Activated CD4-positive, alpha-beta T cell treated with anti-CD3 and anti-CD28 coated beads, Interleukin-2, amount 10 ng/mL, durations not matched to agents 24 days and 14 days (primary cell): ENCODE measurements at places on chromosomes 7 and 10. TPM values are rescaled to one million over a fixed set of nuclear protein-coding genes. Genes with fewer than 3 reads are reported as not detected.
A peak's percentile ranks its signal among the peaks of the same experiment; 100 is the strongest.

- no peak for DNase-seq
- H3K36me3 ChIP-seq: no peaks in the 10 kb centered on the region
- no peaks in the 10 kb centered on the region for H3K4me1 ChIP-seq
- peaks cover 14% of the 10 kb centered on the region for H3K27me3 ChIP-seq
- no peak overlapping the region for H3K4me3 ChIP-seq
Measured at GRCh38 chr10:132044803-132045202, 20.9 kb upstream of the JAKMIP3 start.

The KLF14 gene
- not detected in 2 replicates for total RNA-seq

GRCh38 chr10:28627102-28627501 lies 50.2 kb upstream of the BAMBI start:
- peaks cover 2% of the 10 kb centered on the region for H3K4me1 ChIP-seq
- no peak overlapping the region for H3K27ac ChIP-seq
- DNase-seq: no peak
- no peak overlapping the region for H3K4me3 ChIP-seq
- H3K36me3 ChIP-seq: peaks cover 3% of the 10 kb centered on the region

- no peaks in the 10 kb centered on the region for H3K27me3 ChIP-seq
- peaks cover 45% of the 10 kb centered on the region for H3K36me3 ChIP-seq
- no peak overlapping the region for H3K4me3 ChIP-seq
- peaks cover 27% of the 10 kb centered on the region for H3K4me1 ChIP-seq
- no peak for DNase-seq
Measured at GRCh38 chr10:102264371-102264770, 19.0 kb downstream of the GBF1 start.

- no peak for DNase-seq
- no peak overlapping the region for H3K4me3 ChIP-seq
- H3K27me3 ChIP-seq: peaks cover 7% of the 10 kb centered on the region
- no peaks in the 10 kb centered on the region for H3K4me1 ChIP-seq
- H3K36me3 ChIP-seq: no peaks in the 10 kb centered on the region
- H3K27ac ChIP-seq: no peak overlapping the region
Measured at GRCh38 chr10:45136256-45136655, 135.5 kb downstream of the ZNF22 start.

DNA sequence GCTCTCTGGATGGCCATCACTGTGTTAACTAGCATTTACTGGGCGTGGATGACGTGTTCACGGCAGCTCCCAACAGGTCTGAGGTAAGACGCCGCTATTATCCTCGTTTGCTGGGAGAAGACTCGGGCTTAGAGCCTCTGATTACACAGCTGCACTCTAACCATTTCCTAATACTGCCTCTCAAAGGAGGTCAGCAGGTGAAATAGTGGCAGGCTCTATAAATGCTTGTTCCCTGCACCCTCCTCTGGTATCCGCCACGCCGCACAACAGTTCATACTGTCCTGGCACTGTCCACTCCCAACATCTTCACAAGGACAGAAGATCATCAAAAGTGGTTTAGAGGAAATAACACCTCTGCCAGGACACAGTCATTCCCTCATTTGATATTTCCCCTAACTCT lies 28.3 kb downstream of the HIPK2 start:
- H3K27me3 ChIP-seq: no peaks in the 10 kb centered on the region
- no peak overlapping the region for H3K27ac ChIP-seq
- peaks cover 6% of the 10 kb centered on the region for H3K36me3 ChIP-seq
- H3K4me1 ChIP-seq: peaks cover 14% of the 10 kb centered on the region
- no peak overlapping the region for H3K4me3 ChIP-seq
- no peak for DNase-seq

- H3K4me3 ChIP-seq: no peak overlapping the region
- DNase-seq: no peak
- H3K4me1 ChIP-seq: no peaks in the 10 kb centered on the region
Measured at GRCh38 chr7:34747176-34747781, 89.3 kb downstream of the NPSR1 start.

The PCLO gene
- total RNA-seq: not detected in 2 replicates

GRCh38 chr10:21300551-21300950 lies 224.9 kb downstream of the SKIDA1 start:
- no peaks in the 10 kb centered on the region for H3K4me1 ChIP-seq

GRCh38 chr10:27485986-27486385 lies 18.1 kb upstream of the RAB18 start:
- H3K4me1 ChIP-seq: no peaks in the 10 kb centered on the region
- H3K27me3 ChIP-seq: peaks cover 31% of the 10 kb centered on the region
- no peaks in the 10 kb centered on the region for H3K36me3 ChIP-seq
- no peak overlapping the region for H3K4me3 ChIP-seq
- no peak for DNase-seq

GRCh38 chr7:20340839-20341238 lies 10.1 kb downstream of the ITGB8 start:
- no peak for DNase-seq
- no peak overlapping the region for H3K4me3 ChIP-seq
- no peaks in the 10 kb centered on the region for H3K36me3 ChIP-seq

The PRPS1L1 gene
- not detected in 2 replicates for total RNA-seq

- no peak for DNase-seq
- H3K27ac ChIP-seq: no peak overlapping the region
- H3K4me3 ChIP-seq: no peak overlapping the region
- H3K4me1 ChIP-seq: peaks cover 14% of the 10 kb centered on the region
Measured at GRCh38 chr10:79272353-79272752, 74.9 kb upstream of the PPIF start.

The MKX gene
- not detected in 2 replicates for total RNA-seq

GRCh38 chr10:123847686-123848432 lies 43.7 kb downstream of the CPXM2 start:
- no peak overlapping the region for H3K27ac ChIP-seq
- no peaks in the 10 kb centered on the region for H3K36me3 ChIP-seq
- H3K4me1 ChIP-seq: no peaks in the 10 kb centered on the region
- no peak for DNase-seq
- H3K4me3 ChIP-seq: no peak overlapping the region

- H3K27me3 ChIP-seq: no peaks in the 10 kb centered on the region
- H3K4me3 ChIP-seq: no peak overlapping the region
- no peak overlapping the region for H3K27ac ChIP-seq
- DNase-seq: no peak
- H3K36me3 ChIP-seq: no peaks in the 10 kb centered on the region
Measured at GRCh38 chr10:21334891-21335696, 190.4 kb downstream of the SKIDA1 start.

DNA sequence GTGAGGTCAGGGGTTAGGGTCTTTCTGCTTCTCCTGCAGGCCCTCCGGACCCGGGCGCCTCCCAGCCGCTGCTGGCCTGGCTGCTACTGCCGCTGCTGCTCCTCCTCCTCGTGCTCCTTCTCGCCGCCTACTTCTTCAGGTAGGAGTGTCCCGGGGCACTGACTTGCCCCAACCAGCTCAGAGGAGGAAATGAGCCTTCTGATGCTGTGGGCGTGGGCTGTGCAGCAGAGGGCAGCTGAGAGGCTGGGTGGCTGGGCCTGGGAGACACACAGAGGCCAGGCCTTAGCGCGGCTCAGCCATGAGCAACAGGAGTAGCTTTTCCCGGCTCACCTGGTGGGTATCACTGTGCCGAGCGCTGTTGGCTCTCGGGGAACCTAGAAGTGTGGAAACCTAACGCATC lies 78.9 kb downstream of the MKI67 start:
- H3K27me3 ChIP-seq: no peaks in the 10 kb centered on the region
- peaks cover 48% of the 10 kb centered on the region for H3K4me1 ChIP-seq
- peaks cover 34% of the 10 kb centered on the region for H3K36me3 ChIP-seq
- peak; percentile 96 for DNase-seq

The CPA1 gene
- total RNA-seq: not detected in 2 replicates

DNA sequence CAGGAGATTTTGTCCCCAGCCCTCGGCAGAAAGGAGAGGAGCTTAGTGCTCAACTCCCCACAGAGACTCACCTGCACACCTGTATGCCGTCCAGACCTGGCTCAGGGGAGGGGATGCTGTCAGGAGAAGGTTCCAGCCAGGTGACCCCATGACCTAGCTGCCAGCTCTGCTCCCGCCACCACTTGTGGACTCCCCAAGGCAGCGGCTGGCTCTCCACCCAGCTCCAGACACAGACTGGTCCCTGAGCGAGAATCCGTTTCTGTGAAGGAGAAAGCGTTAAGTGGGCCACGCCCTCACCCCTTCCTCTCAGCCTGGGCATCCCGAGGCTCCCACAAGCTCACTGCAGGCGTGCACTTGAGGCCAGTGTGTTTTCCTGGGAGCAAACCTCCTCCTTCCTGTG lies 76.4 kb downstream of the RGS10 start:
- no peak for DNase-seq
- H3K27ac ChIP-seq: no peak overlapping the region
- H3K36me3 ChIP-seq: peaks cover 9% of the 10 kb centered on the region
- H3K4me1 ChIP-seq: peaks cover 5% of the 10 kb centered on the region
- peaks cover 6% of the 10 kb centered on the region for H3K27me3 ChIP-seq

The AGR2 gene
- not detected in 2 replicates for total RNA-seq
